T-helper 2 cell treated with Interferon-gamma antibody and Interleukin-4, amounts not matched to agents 100 ng/mL and 5 ng/mL, for 36 hours (primary cell): ENCODE measurements at places on chromosomes 11 and 22. TPM values are rescaled to one million over a fixed set of nuclear protein-coding genes. Genes with fewer than 3 reads are reported as not detected.

SYCE3 gene
- total RNA-seq, result not detected in 2 replicates

RFPL2 gene
- 0.09 TPM in 1 of 2 replicates, not detected in the other for total RNA-seq

BACE1 gene
- total RNA-seq, result 0.41 and 0.82 TPM in 2 replicates

SLC22A6 gene
- total RNA-seq, result not detected in 2 replicates

SLC6A5 gene
- total RNA-seq, result not detected in 2 replicates

BDNF gene
- not detected in 2 replicates for total RNA-seq

PRR33 gene
- not detected in 2 replicates for total RNA-seq

KCNQ1OT1 gene
- total RNA-seq, result 0.48 TPM in 2 replicates

FAM111B gene
- 93.3 and 95.6 TPM in 2 replicates for total RNA-seq

DERL3 gene
- 12.5 and 15.0 TPM in 2 replicates for total RNA-seq

IGF2 gene
- not detected in 2 replicates for total RNA-seq

PPFIA1 gene
- total RNA-seq, result 39.0 and 39.2 TPM in 2 replicates

CPT1B gene
- total RNA-seq, result 90.6 and 91.3 TPM in 2 replicates

CRYAB gene
- not detected in 2 replicates for total RNA-seq

TRIM48 gene
- not detected in 2 replicates for total RNA-seq

F2 gene
- 0.20 TPM in 1 of 2 replicates, not detected in the other for total RNA-seq

MUC2 gene
- total RNA-seq, result not detected in 2 replicates

ROBO4 gene
- total RNA-seq, result 0.11 and 0.20 TPM in 2 replicates

MUC6 gene
- total RNA-seq, result not detected in 2 replicates

CRYBB2 gene
- total RNA-seq, result not detected in 2 replicates

ZDHHC24 gene
- total RNA-seq, result 12.5 and 13.6 TPM in 2 replicates

CD44 gene
- total RNA-seq, result 294 and 296 TPM in 2 replicates

RPS13 gene
- 1,108 and 1,109 TPM in 2 replicates for total RNA-seq

TPBGL gene
- 0.14 and 0.18 TPM in 2 replicates for total RNA-seq

TEX54 gene
- total RNA-seq, result 0.77 TPM in 1 of 2 replicates, not detected in the other

UBXN1 gene
- 113 and 119 TPM in 2 replicates for total RNA-seq

ARSA gene
- 44.5 and 45.8 TPM in 2 replicates for total RNA-seq

C1QTNF5 gene
- total RNA-seq, result not detected in 2 replicates

MAPK8IP1 gene
- 0.66 and 0.80 TPM in 2 replicates for total RNA-seq

CRACR2B gene
- total RNA-seq, result 6.4 and 8.0 TPM in 2 replicates

CACNA1I gene
- 3.9 and 4.0 TPM in 2 replicates for total RNA-seq

SLC22A9 gene
- not detected in 2 replicates for total RNA-seq

SEZ6L gene
- not detected in 2 replicates for total RNA-seq

DBX1 gene
- total RNA-seq, result not detected in 2 replicates

OOSP4B gene
- not detected in 2 replicates for total RNA-seq

HBE1 gene
- total RNA-seq, result not detected in 2 replicates

ASPHD2 gene
- 13.7 and 14.1 TPM in 2 replicates for total RNA-seq

ISX gene
- total RNA-seq, result not detected in 2 replicates

TMX2 gene
- total RNA-seq, result 73.2 and 73.6 TPM in 2 replicates

ZNF70 gene
- total RNA-seq, result 2.5 and 3.0 TPM in 2 replicates

GP1BB gene
- total RNA-seq, result not detected in 2 replicates

C11orf86 gene
- total RNA-seq, result not detected in 2 replicates

GLB1L3 gene
- 10.3 and 11.3 TPM in 2 replicates for total RNA-seq

OR10S1 gene
- not detected in 2 replicates for total RNA-seq

IL17REL gene
- not detected in 2 replicates for total RNA-seq

HIPK3 gene
- 41.9 and 42.3 TPM in 2 replicates for total RNA-seq
